ENCODE measurements at places on chromosomes 16 and 17.
A peak's percentile ranks its signal among the peaks of the same experiment; 100 is the strongest.

DNA sequence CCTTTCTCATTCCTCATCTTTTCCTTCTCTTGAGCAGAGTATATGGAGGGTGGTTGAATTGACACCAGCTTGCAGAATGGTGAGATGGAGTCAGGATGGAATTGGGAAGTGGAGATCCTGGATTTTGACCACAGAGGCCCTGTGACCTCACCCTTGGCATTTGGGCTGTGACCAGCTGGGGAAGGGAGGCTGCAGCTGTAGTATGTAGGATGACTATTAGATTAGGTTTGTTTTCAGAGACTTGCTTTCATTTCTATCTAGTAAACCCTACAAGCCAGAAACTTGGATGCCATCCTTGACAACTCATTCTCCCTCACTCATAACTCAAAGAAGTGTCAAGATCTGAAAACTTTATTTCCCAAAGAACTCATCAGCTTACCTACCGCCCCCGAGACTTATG, 5.9 kb downstream of the GNGT2 start:
- no peak for DNase-seq

- DNase-seq = no peak
Measured at GRCh38 chr17:79793924-79794304, 3.0 kb downstream of the CBX8 start.

GRCh38 chr17:73617501-73617900, 26.7 kb downstream of the SDK2 start:
- no peak for DNase-seq

GRCh38 chr16:87618216-87618615, 15.9 kb downstream of the JPH3 start:
- no peak for DNase-seq

- no peak for DNase-seq
Measured at GRCh38 chr17:8186446-8186786, 3.6 kb downstream of the BORCS6 start.

DNA sequence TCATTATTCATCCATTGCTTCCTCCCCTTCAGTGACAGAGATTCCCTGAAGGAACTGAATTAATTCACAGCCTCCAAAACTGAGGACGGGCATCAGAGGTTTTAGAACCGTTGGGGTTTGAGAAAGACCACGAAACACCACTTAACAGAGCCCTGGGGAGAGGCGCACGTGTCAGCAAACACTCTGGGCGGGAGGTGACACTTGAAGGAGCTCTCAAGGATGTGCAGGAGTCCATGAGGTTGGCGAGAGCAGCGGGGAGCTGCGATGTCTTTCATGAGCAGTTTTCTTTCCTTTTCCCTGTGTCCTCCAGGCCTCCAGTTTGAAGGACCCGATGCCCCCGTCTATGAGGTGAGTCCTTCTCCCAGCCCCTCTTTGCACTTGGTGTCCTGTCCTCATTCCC, 23.7 kb downstream of the B4GALNT2 start:
- DNase-seq = no peak

GRCh38 chr16:65534121-65534528, 412.3 kb upstream of the CDH11 start:
- DNase-seq = no peak

GRCh38 chr16:22861580-22861979, 47.6 kb downstream of the HS3ST2 start:
- no peak for DNase-seq

GRCh38 chr17:50311483-50311882, 34.4 kb upstream of the XYLT2 start:
- no peak for DNase-seq

- DNase-seq = peak; percentile 67
Measured at GRCh38 chr17:49224198-49224996, 6.2 kb downstream of the PHOSPHO1 start.

DNA sequence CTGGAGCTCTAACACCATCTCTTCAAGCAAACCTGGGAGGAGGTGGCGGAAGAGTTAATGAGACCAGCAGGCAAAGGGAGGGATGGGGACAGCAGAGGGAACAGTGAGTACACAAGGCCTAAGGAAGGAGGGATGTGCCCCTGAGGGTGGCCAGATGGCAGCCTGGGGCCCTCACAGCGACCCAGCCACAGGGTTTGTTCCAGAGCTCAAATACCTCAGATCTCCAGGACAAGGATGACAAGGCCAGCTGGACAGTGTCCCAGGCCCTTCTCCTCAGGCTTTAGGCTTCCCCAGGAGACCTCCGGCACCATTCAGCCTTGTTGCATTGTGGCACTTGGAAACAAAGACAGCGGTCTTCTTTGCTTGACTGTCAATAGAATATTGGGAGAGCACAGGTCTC, 14.9 kb downstream of the CDIP1 start:
- no peak for DNase-seq

- no peak for DNase-seq
Measured at GRCh38 chr16:55526441-55526840, 17.6 kb downstream of the LPCAT2 start.

DNA sequence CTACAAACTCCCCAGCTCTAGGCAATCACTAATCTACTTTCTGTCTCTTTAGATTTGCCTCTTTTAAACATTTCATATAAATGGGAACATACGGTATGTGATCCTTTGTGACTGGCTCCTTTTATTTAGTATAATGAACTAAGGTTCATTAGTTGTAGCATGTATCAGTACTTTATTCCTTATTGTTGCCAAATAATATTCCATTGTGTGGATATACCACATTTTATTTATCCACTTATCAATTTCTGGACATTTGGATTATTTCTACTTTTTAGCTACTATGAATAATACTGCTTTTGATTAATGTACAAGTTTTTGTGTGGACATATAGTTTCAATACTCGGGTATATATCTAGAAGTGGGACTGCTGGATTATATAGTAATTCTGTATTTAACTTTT, 7.9 kb downstream of the DDX19B start:
- no peak for DNase-seq

DNA sequence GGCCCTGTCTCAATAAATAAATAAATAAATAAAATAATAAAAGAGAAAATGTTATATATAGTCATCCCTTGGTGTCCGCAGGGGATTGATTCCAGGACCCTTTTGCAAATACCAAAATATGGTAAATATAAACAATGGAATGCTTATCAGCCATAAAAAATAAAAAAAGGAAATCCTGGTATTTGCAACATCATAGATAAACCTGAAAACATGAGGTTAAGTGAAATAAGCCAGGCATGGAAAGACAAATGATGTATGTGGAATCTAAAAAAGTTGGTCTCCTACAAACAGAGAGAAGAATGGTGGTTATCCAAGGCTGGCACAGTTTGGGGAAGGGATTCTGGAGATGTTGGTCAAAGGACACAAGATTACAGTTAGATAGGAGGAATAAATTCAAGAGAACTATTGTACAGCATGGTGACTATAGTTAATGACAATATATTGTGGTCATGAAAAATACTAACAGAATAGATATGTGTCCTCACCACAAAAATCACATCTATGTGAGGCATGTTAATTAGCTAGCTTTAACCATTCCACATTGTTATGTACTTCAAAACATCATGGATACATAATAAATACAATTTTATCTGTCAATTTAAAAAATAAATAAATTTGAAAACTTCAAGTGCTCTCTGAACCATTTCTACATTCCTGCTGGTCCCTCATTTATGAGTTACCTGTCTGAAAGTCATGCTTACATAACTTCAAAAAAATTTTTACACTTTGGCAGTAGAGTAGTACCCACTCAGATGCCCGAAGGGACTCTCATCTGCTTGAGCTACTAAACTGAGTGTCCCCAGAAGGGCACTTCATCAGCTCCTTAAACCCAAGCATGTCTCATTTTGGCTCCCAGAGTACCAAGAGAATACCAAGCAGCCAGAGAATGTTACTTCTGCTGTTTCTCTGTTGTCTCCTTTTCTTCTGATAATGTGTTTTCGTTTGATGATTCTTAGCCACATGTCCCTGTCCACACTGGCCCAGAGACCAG, 26.6 kb downstream of the N4BP1 start:
- DNase-seq = no peak

DNA sequence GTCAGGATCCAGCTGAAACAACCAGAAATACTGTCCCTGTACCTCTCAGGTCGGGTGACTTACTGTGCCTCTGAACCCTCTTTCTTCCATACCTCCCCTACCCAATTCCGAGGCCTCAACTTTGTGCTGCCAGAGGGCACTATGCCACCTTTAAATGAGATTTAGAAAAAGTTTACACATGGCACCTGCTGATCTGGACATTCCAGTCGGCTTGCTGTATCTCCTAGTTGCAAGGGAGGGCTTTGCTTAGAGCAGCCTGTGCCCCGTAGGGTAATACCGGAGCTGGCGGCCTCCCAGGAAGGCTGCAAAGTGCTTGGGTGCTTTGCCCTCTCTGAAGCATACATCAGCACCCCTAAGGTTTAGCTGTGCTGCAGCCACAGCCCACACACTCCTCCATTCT, 306.0 kb upstream of the RBFOX1 start:
- DNase-seq = no peak

- no peak for DNase-seq
Measured at GRCh38 chr17:6163612-6164333, 93.6 kb downstream of the WSCD1 start.

GRCh38 chr16:48118841-48119240, 37.0 kb downstream of the ABCC12 start:
- no peak for DNase-seq

GRCh38 chr16:55125818-55126385, 195.2 kb downstream of the IRX5 start:
- no peak for DNase-seq

DNA sequence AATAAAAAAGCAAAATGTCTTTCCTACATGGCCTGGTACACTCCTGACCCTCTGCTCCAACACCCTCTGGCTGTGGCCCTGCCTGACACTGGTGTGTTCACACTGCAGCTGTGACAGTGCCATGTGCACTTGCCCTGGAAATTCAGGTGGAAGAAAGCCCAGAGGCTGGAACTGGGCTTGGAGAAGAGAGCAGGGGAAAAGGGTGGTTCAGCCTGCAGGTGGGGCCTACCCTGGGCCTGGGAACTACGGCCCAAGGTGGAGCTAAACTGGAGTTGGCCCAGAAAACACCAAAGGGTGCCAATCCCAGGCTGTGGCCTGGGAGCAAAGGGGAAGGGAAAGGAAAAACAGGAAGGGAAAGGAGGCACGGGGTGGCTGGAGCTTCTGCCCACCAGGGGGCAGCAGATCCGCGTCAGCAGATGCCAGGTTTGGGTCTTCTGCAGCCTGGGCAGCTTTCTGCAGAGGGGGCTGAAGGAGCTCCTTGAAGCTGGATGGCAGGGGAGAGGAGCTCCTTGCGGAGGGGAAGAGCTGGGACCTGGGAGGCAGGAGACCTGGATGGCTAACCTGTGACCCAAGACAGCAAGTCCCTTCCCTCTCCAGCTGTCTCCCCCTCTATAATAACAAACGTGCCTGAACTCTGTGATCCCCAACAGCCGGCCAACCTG, 15.4 kb upstream of the CTCF start:
- DNase-seq = peak; percentile 77
